ENCODE measurements at places on chromosomes 6 and 20.

GRCh38 chr6:132188556-132189264 is 212.6 kb downstream of the MOXD1 start:
- no peak for DNase-seq

- DNase-seq: no peak
Observed at GRCh38 chr6:160110586-160111123, 11.0 kb upstream of the SLC22A1 start.

GRCh38 chr20:8271727-8272126 is 139.7 kb downstream of the PLCB1 start:
- no peak for DNase-seq

DNA sequence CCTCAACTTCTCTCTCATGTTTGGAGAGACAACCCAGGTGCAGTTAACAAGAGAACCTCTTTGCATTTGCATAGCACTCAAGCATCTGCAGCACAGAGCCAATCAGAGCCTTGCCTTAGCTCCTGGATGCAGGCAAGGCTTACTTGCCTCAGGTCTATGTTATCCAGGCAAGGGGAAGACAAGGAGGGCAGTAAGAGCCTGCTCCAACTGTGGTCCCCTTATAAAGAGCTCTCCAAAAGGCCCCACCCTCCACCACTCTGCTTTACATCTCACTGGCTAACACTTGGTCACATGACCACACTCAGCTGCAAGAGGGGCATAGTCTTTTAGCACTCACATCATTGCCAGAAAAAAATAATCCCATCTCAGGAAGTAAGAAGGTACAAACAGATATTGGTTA is 540.0 kb downstream of the PTPRT start:
- no peak for DNase-seq

- DNase-seq: no peak
Observed at GRCh38 chr6:104711371-104711770, 148.3 kb downstream of the HACE1 start.

DNA sequence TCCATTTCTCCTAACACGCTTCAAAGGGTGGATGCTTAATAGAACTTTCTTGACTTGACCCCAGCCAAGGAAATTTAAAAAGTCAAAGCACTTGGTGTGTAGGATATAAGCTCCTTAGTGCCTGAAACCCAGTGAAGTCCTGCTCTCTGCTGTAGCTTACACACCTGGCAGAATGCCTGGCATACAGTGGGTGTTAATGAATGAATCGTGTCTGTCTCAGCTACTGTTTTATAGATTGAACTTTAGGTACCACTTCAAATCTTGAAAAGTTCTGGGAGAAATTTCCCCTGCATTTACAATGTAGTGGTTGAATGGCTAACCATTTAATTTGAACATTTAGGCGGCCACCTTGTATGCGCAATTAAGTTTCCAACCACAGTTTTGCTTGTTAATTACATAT is 70.5 kb upstream of the ZNF217 start:
- no peak for DNase-seq

- DNase-seq: no peak
Observed at GRCh38 chr6:151096691-151097606, 142.8 kb upstream of the AKAP12 start.

DNA sequence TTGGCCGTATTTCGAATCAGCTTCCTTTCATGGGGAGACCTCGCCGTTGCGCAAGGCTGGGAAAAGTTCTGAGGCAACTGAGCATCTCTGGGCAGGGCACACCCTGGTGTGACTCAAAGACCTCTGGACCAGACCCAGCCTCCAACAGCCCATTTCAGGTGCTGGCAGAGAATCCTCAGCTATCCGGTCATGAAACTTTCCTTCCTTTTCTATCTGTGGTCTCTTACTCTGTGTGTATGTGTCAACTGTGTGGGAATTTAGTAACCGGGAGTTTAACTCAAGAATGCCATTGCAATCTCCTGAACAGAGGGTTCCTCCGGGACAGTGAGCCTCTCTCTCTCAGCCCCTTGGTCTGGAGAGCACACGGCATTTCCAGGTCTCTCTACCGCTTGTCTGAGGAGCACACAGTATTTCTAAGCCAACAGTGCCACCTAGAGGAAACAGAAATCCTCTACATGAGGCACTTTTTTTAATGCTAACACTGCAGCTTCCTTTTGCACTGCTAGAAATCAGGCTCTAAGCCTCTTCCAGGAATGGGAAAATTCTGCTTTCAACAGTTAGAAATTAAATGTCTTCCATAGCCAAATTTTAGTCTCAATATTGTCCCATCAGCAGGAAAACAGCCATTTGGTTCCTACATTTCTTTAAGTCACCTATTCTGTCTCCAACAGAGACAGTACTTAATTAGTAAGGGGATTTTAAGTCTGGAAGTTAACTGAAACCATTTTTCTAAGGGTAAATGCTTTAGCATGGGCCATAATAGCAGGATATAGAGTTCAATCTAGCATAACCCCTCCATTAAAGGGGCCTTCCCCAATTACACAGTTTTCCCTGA is 32.7 kb downstream of the PLN start:
- no peak for DNase-seq

DNA sequence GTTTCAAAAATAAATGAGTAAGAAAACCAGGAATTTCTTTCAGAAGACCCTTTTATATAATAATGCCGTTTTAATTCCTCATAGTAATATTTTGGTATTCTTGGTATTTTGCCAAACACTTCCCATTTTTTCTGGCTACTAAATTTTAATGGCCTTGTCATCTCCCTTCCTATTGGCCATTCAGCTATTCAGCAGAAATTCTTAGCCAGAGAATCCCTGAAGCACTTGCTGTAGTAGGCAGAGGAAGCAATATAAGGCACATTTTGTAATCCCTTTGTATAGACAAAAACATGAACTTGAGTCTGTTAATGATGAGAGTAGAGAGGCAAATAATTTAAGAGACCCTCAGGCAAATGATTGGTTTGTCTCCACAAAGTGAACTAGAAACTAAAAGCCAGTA is 118.4 kb upstream of the LAMP5 start:
- no peak for DNase-seq

Measured in stimulated activated CD4-positive, alpha-beta T cell treated with anti-CD3 and anti-CD28 coated beads, TNF-alpha, amount 100 ng/mL, for 1 hour (primary cell).